ENCODE measurements at places on chromosomes 6 and 20.

DNA sequence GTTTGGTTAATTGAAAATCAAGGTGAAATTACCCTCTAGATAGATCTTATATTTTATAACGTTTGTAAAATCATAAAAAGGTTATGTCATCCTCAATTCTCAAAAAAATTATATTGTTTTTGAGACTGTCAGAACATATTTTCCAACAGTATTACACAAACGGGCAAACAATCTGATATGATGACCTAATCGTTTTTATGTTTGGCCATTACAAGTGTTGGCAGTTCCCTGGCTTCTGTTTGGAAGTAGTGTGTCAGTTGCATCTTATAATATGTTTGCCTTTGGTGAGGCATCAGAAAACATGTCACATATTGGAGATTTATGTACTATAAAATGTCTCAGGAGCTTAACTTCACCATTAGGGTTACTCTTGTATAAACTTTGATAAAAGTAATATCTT, 308.1 kb upstream of the EPHA7 start:
- no peak for DNase-seq

DNA sequence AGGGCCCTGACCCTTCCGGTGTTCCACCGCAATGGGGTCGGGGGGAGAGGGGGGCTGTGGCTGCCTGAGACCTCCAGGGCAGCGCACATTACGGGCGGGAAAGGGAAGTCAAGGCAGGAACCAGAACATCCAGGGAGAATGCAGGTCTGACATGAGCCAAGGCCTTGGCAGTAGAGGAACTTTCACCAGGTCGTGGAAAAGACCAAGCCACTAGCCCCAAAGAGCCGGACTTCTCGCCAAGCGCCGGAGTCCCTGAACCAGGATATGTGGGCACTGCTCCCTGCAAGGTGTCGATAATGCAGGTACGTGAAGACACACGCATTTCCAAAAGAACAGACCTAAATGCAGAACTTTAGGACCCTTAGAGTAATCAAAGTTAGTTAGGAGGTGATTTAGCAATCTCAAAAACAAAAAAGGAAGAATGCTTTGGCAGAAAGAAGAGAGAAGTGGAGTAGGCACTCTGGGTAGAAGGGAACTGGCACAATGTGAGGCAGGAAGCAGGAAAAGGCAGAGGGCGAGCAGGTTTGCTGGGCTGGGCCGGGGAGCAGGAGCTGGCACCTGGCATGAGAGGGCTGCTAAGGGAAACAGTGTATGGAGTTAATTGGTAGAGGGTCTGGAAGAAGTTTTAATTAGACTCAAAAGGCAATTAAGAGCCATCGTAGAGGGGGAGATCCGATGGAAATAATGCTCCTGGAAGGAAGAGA, 14.3 kb downstream of the POU3F2 start:
- no peak for DNase-seq

DNA sequence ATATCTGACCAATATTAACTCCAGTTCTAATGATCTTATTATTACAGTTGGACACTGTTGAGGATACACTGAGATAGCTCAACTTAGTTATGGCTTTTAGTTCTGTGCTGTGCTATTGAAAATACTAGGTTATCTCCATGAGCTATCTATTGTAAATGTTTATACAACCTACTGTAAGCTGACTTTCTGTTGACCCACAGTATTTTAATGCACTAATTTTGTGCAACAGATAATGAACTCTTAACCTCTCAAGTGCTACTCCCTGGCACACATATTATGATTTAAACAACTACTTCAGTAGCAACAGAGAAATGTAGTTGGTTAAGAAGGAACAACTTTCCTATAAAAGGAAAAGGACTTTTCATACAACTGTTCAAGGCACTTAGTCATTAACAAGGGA, 5.2 kb upstream of the MMS22L start:
- no peak for DNase-seq

GRCh38 chr6:37570482-37571133, 70.9 kb upstream of the CCDC167 start:
- no peak for DNase-seq
